Stimulated activated CD8-positive, alpha-beta memory T cell treated with anti-CD3 and anti-CD28 coated beads, Interleukin-4, amount 100 ng/mL, for 4 hours (primary cell): ENCODE measurements at places on chromosomes 5 and 9.

DNA sequence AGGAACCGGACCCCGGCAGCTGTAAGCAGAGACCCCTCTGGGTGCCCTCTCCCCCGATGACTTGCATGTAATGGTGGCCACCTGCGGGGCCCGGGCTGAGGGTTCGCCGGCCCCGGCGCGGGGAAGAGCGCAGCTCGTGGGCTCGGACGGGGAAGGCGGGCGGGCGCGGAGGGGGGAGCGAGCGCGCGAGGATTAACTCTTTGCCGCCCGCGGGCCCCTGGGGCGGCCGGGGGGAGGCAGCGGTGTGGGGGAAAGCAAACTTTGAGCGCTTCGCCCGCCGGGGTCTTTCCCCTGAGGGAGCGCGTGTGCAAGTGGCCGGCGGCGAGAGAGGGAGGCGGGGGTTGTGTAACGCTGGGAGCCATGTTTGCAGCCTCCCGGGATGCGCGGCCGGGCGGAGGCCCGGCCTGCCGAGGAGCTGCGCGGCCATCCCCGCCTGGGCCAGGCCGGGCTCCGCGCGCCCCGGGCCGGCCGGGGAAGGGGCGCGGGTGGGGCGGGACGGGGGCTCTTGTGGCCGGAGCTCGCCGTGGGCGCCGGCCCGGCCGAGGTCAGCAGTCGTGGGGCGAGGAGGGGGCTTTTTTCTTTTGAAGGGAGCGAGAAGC lies 547 bp downstream of the ANP32B start:
- peak; percentile 45 for DNase-seq

DNA sequence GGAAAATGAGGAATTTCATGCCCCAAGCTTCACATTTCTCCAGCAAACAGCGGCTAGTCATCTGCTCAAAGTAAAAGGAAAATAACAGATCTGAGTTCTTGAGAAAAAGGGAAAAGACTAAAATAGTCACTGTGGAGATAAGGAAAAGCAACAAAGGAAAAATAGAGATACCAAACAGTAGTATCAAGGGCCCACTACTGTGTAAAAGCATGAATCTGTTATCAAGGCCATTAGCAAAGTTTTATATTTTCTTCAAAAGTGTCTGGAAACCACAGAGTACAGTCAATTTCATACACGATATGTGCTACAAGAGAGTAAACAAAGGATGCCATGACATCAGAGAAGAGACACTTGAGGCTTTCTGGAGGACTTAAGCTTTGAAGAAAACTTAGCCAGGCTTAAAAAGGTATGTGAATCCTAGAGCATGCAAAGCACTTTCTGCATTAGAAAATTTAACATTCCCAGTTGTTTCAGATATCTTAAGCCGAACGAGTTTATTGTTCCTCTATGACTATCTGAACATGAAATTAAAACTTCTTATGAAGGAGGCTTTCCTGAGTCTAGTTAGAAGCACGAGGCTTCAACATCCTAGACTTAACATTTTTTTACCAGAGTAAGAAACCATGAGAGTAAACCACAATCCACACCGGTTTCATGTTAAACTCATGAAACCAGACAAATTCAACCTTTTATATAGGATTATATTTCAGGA lies 1.2 kb downstream of the TTC33 start:
- no peak for DNase-seq

DNA sequence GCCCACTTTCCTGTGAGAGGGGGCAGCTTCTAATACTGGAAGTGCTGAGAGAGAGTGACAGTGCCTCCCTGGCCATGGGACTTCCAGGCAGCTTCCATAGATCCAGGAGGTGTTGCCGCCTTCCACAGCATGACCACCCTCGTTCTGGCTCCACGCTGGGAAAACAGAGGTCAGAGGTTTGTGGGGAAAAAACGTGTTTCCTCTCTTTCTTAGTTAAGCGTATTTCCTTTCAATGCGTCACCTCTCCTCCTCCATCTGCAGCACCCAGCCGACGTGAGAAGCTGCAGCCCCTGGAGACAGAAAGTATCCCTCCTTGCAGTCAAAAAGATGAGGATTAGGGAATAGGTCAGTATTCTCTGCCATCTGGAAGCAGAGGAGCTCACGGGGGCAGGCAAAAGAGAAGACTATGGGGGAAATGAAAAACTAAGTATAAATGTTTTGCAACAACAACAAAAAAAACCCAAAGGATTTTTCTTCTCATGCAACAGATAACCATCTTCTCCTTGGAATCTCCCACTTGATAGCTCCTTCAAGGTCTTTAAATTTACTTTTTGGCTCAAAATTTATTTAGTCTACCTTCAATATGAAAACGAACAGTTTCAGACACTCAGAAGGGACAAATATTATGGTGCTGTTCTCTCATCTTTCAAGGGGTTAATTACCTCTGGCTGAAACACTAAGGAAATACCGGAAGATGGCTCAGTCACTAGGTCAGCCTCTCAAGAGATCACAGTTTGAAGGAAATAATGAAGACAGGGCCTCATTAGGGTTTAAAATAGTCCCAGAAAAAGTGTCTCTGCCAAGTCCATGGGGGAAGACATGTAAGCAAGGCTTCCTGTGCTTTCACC lies 38.0 kb downstream of the MTMR12 start:
- no peak for DNase-seq

GRCh38 chr5:139842321-139842720 lies 46.7 kb downstream of the PSD2 start:
- no peak for DNase-seq

- DNase-seq, result no peak
These were observed 120.0 kb downstream of the ZNF354C start for GRCh38 chr5:179180061-179180610.

DNA sequence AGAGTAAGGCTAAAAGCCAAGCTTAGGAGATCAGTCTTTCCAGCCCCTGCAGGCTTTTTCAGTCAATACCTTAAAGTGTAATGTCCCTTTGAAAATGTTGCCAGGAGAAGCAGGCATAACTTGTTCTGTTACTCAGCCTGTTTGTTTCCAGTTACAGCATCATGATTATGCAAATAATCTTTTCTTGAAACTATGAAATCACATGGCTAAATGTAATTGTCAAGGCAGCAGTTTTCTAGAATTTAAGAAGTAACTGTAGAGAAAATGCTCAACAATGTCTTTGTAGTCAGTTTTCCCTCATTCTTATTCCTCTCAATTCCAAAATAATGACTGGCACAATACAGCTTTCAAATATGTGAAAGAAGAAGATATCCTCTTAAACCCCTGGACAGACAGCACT lies 1.9 kb upstream of the GPR107 start:
- no peak for DNase-seq
